Mesenteric fat pad (tissue), 1 donor: ENCODE measurements at places on chromosomes 1 and 21. TPM values are rescaled to one million over a fixed set of nuclear protein-coding genes. Genes with fewer than 3 reads are reported as not detected.

TRNP1 gene
- 1.7 TPM for total RNA-seq

GCSAML gene
- total RNA-seq: 0.51 TPM

CR1L gene
- 0.71 TPM for total RNA-seq

RIPPLY3 gene
- not detected for total RNA-seq

SLC16A4 gene
- 7.2 TPM for total RNA-seq

SLC30A1 gene
- 33.6 TPM for total RNA-seq

KIF21B gene
- total RNA-seq: 2.8 TPM

UBL4B gene
- total RNA-seq: not detected

ZNF683 gene
- not detected for total RNA-seq

GRCh38 chr1:157968946-157969345 lies 24.5 kb upstream of the KIRREL1 start:
- no peak for DNase-seq

DNA sequence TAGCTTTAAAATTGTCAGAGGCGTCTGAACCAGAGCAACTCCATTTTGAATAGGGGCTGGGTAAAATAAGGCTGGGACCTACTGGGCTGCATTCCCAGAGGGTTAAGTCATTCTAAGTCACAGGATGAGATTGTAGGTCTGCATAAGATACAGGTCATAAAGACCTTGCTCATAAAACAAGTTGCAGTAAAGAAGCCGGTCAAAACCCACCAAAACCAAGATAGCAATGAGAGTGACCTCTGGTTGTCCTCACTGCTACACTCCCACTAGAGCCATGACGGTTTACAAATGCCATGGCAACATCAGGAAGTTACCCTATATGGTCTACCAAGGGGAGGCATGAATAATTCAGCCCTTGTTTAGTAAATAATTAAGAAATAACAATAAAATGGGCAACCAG lies 143.6 kb downstream of the GABPA start:
- no peak for DNase-seq

- no peak for DNase-seq
Observed at GRCh38 chr21:19343711-19344110, 940.1 kb upstream of the TMPRSS15 start.

- DNase-seq: no peak
Observed at GRCh38 chr1:112836642-112837041, 119.4 kb downstream of the SLC16A1 start.

DNA sequence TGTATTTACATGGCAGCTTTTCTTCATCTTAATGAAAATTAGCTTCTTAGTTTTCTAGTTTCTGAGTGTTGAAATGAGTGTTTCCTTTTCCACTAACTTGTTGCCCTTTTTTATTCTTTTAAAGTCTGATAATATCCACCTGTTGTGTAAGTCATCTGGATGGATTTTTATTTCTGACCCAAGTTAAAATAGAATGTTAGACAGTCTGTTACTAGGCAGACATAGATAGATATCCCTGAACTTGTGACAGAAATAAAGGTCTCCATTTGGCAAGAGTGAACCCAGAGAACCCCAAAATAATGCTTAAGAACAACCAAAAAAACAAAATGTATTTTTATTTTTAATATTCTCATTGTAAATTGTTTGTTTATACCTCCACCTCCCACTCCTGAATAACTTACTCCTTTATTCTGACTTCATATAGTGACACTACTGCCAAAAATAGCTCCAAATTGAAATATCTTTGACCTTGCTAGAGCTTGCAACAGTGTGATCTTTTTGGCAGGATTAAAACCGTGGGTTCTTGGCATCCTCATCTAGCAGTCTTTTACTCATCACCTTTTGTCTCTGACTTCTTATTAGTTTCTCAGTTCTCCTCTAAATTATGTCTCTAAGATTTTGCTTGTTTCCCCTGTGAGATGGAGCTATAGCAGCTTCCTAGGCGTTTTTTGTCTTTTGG lies 26.9 kb upstream of the SH3D21 start:
- no peak for DNase-seq

- DNase-seq: no peak
Observed at GRCh38 chr1:208122612-208123358, 121.4 kb downstream of the PLXNA2 start.

- no peak for DNase-seq
Observed at GRCh38 chr1:37865348-37866120, 6.1 kb upstream of the MTF1 start.

DNA sequence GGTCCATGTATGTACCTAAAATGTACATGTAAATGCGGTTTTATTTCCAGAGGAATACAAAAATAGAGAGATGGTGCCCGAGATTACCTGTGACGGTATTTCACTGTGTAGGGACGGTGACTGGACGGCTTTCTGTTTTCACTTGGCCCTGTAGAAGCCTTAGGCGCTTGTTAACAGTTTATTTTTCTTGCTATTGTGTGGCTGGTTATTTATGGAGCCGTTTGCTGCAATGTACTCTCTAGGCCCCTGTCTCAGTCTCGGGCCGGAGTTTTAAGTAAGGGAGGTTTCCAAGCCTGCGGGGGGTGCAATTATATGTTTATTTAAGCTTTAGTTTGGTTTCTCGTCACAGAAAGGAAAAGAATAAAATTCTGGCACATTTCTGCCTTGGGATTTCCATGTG lies 413 bp downstream of the EFCAB7 start:
- no peak for DNase-seq

DNA sequence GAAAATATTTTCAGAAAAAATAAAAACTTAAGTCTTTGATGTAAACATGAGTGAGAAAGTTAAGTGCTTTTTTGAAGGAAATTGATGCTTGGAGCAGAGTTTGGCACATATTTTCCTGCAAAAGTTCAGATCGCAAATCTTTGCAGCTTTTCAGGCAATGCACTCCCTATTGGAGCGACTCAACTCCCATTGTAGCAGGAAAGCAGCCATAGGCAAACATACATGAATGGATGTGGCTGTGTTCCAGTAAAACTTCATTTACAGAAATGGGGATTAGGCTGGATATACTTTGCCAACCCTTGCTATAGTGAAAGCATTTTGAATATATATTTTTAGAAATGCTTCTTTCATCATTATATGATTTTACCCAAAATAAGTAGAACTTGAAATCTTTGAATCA lies 8.1 kb downstream of the AGL start:
- DNase-seq: no peak

- no peak for DNase-seq
Observed at GRCh38 chr1:162360237-162360873, 16.3 kb downstream of the SPATA46 start.

DNA sequence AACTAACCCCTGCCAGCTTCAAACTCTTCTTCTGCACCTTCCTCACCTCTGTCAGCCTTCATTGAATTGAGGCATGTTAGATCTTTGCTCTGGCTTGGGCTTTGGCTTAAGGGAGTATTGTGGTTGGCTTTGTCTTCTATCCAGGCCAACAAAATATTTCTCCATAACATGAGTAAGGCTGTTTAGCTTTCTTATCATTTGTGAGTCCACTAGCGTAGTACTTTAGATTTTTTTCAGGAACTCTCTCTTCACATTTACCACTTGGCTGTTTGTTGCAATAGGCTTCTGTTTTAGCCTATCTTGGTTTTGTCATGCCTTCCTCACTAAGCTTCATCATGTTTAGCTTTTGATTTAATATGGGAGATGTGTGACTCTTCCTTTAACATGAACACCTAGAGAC lies 417.5 kb downstream of the NCAM2 start:
- DNase-seq: no peak

- DNase-seq: no peak
Observed at GRCh38 chr1:167503626-167504466, 14.5 kb downstream of the CD247 start.

GRCh38 chr21:33128538-33128937 lies 58.6 kb downstream of the OLIG1 start:
- no peak for DNase-seq

DNA sequence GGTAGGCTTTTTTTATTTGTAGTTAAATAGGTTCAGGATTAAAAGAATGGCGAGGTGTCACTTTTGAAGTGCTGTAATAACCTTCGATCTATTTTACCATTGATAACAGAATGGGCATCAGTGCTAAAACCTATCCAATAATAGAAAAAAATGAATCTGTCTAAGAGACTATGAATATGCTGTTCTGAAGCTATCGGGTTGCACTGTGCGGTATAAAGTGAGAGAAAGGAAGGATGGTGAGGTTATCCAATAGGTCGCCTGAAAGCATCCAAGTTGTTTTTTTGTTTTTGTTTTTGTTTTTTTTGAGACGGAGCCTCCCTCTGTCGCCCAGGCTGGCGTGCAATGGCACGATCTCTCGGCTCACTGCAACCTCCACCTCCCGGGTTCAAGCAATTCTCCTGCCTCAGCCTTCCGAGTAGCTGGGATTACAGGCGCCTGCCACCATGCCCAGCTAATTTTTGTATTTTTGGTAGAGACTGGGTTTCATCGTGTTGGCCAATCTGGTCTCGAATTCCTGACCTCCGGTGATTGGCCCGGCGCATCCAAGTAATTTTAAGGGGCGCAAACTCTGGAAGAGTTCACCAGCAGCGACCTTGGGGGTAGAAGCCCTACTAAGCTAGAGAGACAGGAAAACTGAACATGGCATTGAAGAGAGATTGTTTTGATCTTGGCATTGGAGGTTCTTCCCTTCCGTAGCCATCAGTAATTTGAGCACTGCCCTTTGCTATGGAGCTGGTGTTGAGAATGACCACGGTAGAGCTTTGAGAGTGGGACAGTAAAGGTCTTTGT lies 8.7 kb upstream of the MDM4 start:
- no peak for DNase-seq

DNA sequence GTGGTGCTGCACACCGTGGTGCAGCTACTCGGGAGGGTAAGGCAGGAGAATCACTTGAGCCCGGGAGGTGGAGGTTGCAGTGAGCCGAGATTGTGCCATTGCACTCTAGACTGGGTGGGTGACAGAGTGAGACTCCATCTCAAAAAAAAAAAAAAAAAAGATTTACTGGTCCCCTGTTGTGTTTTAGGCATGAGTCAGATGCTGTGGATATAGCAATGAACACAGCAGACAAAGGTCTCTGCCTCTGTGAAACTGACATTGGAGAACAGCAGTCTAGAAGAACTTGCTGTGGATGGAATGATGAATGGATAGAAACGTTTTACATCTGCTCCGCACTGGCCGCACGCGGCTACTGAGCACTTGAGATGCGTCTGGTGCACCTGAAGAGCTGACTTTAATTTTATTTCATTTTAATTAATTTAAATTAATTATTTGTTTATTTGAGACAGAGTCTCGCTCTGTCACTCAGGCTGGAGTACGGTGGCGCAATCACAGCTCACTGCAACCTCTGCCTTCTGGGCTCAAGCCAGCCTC lies 24.5 kb upstream of the EPHA2 start:
- DNase-seq: no peak

DNA sequence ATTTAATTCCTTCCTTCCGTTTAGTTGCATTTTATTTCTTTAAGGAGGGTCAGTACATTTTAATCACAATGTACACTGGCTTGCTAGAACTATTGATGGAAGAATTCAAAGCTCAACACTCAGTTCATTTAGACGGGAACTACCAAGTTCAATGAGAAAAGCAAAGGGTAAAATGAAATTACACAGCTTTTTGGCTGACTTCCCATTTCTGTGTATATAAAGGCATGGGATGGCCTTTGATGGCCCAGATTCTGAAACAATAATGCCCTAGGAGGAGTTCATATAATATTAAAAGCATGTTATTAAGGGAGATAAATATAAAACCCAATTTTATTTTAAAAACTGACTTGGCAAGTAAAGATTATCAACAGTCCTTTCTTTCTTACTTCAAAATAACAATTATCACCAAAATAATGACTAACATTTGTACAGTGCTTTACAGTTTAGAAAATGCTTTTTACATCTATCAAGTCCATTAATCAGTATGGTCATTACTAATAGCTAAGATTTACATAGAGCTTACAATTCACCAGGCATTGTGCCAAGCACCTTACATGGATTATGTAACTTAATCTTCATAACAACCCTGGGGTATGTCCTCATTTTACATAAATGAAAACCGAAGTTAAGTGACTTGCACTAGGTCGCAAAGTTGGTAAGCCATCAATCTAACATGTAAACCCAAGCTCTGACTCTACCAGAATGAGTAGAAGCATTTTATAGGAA lies 402.4 kb downstream of the OMA1 start:
- no peak for DNase-seq

GRCh38 chr1:103101399-103101798 lies 6.9 kb downstream of the COL11A1 start:
- DNase-seq: no peak

- no peak for DNase-seq
Observed at GRCh38 chr1:16006552-16007485, 2.8 kb downstream of the SRARP start.

DNA sequence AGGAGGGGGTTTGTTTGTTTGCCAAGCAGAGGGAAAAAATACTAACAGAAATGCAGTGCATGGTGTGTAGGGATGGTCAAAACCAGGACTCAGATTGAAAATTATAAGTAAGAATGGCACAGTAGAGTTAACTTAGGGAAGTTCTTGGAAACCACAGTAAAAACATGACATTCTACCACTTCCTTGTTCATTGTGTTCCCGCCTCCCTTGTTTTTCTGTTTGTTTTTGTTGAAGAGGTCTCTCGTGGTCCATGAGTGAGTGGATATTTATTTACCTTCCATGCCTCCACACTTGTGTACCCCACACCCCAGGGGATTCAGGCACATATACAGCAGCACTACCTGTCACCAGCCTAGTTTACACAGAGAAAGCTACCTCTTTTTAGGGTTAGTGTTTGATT lies 69.6 kb downstream of the OLFML2B start:
- DNase-seq: no peak

DNA sequence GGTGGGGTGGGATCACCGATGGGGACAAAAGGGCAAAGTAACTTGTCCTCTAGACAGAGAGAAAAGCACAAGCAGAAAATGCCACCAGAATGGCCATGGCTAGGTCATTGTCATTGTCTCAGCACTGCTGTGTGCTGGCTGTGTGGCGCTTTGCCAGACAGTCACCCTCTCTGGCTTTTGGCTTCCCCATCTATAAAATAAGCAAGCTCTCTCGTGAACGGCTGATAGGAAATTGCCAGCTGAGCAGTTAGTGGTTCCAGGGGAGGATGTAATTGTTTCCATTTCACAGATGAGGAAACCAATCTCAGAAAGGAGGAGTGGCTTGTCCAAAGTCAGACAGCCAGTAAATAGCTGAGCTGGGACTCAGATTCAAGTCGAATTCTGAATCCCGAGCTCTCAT lies 32.5 kb downstream of the PADI2 start:
- no peak for DNase-seq

DNA sequence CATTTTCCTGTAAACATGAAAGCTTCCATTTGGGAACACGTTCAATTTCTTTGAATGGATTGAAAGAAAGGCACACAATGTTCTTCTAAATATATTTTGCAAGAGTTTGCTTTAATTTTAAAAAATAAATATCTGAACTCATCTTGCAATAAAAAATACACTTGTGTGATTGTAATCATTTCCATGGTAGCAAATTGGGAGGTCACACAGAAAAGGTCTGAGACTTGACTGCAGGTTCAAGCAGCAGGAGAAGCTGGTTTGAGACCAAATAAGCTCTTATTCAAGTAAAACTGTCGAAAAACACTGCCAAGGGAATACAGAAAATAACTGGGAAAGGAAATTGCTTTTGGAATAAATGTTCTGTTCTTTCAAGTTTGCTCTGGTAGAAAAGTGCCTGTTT lies 498.9 kb downstream of the ADGRL2 start:
- no peak for DNase-seq

GRCh38 chr1:7509598-7509997 lies 261.5 kb upstream of the VAMP3 start:
- DNase-seq: no peak

- DNase-seq: no peak
Observed at GRCh38 chr21:18725653-18726052, 322.1 kb upstream of the TMPRSS15 start.

GRCh38 chr1:182376936-182377574 lies 14.5 kb downstream of the GLUL start:
- no peak for DNase-seq

GRCh38 chr1:204307334-204307883 lies 52.3 kb downstream of the PLEKHA6 start:
- no peak for DNase-seq
